ENCODE measurements at places on chromosomes 2 and 18.

DNA sequence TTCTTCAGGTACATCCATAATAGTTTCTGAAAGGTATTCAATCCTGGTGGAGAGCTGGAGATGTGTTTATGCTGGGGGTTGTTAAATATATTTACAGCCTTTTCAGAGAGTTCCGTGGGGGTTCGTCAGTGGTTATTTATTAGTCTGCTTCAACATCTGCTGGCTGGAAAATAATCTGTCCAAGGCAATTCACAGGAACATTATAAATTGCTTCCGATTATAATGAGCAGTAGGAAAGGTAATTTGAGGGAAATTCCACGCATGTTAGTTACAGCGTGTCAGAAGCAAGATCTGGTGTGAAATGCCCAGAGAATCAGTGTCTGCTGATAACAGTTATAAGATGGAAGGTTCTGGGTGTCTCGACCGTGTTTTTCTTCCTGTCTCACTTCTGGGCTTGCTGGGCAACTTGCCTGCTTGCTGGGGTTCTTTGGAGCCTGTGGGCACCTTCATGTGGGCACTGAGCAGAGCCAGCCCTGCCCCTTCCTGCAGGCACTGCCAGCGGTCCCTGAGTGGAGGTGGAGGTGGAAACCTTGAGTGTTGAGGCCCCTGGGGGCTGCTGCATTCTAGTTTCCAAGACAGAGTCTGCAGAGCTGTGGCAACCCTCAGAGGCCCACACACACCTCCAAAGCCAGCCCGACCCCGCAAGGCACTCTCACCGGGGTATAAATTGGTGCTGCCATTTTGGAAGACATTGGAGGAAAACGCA lies 185.7 kb downstream of the FAM210A start:
- DNase-seq: no peak

DNA sequence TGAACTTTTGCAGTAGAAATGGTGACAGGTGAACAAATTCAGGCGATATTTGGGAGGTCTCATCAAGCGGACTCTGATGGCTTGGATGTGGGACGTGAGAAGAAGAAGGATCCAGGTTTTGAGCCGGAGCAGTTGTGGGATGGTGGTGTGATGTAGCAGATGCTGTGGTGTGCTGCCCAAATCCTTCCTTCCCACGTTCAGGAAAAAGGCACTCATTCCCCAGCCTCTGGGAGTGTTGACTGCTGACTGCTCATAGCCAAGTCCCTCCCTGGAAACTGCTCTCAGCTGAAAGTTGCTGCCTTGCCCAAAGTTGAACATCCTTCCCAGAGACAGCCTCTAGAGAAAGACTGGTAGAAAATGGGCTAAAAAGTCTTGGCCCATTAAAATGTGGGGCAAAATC lies 890.3 kb upstream of the ACVR2A start:
- no peak for DNase-seq

- no peak for DNase-seq
Observed at GRCh38 chr2:175310813-175311504, 129.4 kb upstream of the ATP5MC3 start.

DNA sequence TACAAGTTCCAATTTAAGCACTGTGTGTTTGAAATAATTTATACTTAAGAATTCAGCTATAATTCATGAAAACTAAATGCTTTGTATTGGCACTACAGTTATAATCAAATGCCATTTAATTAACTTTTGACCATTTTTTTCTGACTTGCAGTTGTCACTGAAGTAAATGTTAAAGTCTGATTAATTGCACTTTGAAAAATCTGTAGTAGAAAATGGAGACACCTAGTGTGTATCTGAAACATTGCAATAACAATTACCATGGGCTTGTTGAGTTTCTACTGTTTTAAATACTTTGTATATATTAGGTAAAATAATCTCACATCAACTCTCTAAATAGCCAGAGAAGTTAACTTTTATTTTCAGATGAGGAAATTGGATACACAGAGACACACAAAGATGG lies 458.6 kb upstream of the FSIP2 start:
- no peak for DNase-seq

DNA sequence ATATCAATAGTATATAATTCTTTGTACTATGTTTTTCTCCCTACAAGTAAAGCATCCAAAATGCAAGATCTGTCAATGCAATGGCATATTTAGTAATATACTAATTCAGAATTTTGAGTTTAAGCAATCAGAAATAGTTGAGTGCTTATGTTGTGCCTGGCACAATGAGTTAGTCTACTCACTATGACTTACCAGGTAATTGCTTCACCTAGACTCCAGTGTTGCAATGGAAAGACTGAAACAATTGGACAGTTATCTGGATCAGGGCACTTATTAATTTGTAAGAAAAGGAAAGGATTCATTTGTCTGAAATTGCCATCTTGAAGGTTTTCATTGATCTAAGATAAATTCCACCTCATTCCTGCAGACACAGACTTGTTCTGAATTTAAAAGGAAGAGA lies 97.6 kb upstream of the TCF4 start:
- DNase-seq: no peak

- peak; percentile 98 for DNase-seq
Observed at GRCh38 chr2:130342533-130343275, at the start of gene IMP4. TSS of gene IMP4 (plus strand) at chr2:130342897. CDS start at chr2:130342933, 36 bp downstream.

DNA sequence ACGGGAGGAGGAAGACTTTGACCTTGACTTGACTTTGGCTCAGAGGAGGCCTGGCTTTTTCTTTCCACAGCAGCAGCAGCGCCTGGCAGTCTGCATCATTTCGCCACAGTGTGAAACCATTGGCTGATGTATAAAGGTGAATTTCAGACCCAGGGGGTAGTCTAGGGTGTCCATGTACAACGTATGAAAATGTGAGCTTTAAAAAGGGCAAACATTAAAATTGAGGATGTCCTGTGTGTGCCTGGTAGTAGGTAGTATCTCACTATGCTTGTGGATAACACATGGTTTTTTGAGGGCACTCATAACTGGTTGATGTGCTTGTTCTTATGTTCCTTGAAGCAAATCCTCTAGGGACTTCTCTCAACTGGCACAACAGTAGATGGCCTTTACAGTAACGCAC lies 86.1 kb downstream of the LPIN1 start:
- no peak for DNase-seq

GRCh38 chr2:80070587-80070986 lies 234.0 kb downstream of the LRRTM1 start:
- no peak for DNase-seq

GRCh38 chr2:73762571-73762970 lies 17.3 kb downstream of the DUSP11 start:
- no peak for DNase-seq

- no peak for DNase-seq
Observed at GRCh38 chr18:24877546-24877945, 417.1 kb downstream of the HRH4 start.

DNA sequence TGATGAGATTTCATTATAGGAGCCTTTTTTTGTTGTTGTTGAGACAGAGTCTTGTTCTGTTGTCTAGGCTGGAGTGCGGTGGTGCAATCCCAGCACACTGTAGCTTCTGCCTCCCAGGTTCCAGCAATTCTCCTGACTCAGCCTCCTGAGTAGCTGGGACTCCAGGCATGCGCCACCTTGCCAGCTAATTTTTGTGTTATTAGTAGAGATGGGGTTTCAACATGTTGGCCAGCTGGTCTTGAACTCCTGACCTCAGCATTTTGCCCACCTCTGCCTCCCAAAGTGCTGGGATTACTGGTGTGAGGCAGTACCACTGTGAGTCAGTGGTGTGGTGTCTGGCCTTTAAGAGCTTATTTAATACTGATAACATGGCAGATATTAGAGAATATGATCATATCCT lies 60.1 kb downstream of the MOB4 start:
- DNase-seq: no peak

GRCh38 chr2:174051741-174052583 lies 86.8 kb upstream of the SP3 start:
- peak; percentile 51 for DNase-seq

GRCh38 chr2:123993728-123994323 lies 31.3 kb upstream of the CNTNAP5 start:
- no peak for DNase-seq

- no peak for DNase-seq
Observed at GRCh38 chr18:27378431-27379095, 193.5 kb upstream of the CHST9 start.

GRCh38 chr2:69141061-69141460 lies 128.1 kb downstream of the ANTXR1 start:
- DNase-seq: no peak

- DNase-seq: no peak
Observed at GRCh38 chr18:79912994-79913831, 38.2 kb downstream of the SLC66A2 start.

GRCh38 chr2:30161929-30162706 lies 15.3 kb downstream of the YPEL5 start:
- DNase-seq: no peak

All from left hindlimb (tissue), 1 donor.